NCI-H446 treated with DMSO at 0.1 percent for 48 hours (cell line): ENCODE measurements at places on chromosomes 11 and 22.

DNA sequence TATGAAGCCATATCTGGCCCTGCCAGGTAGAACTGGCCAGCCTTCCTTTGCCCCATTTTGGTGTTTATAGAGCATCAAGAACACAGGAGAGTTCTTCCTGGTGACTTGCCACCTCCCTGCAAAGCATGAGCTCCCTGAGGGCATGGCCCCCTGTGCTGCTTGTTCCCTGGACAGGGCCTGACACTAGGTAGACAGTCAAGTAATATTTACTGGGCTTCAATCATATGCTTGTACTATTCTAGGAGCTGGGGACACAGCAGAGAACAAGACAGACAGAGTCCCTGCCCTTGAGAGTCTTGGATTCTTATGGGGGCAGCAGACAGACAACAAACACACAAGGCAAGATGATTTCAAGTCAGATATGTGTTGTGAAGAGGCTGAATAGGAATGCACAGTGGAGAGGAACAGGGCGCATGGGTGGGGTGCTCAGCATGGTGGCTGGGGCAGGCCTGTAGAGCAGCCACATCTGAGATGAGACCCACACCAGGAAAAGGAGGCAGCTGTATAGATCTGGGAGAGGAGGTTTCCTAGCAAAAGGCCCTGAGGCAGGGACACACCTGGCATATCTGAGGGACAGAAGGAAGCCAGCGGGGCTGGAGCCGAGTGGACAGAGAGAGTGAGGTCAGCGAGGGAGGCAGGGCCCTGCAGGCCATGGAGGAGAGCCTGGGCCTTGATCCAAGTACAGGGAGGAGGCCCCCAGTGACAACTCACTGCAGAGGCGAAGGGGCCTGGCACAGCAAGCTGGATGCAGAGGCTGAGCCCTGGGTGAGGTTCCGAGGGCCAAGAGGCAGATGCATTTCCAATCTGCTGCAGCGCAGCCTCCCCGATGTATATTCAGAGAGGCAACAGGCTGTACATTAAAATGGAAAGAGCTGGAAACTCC is 10.2 kb upstream of the CBX6 start:
- DNase-seq, result no peak

DNA sequence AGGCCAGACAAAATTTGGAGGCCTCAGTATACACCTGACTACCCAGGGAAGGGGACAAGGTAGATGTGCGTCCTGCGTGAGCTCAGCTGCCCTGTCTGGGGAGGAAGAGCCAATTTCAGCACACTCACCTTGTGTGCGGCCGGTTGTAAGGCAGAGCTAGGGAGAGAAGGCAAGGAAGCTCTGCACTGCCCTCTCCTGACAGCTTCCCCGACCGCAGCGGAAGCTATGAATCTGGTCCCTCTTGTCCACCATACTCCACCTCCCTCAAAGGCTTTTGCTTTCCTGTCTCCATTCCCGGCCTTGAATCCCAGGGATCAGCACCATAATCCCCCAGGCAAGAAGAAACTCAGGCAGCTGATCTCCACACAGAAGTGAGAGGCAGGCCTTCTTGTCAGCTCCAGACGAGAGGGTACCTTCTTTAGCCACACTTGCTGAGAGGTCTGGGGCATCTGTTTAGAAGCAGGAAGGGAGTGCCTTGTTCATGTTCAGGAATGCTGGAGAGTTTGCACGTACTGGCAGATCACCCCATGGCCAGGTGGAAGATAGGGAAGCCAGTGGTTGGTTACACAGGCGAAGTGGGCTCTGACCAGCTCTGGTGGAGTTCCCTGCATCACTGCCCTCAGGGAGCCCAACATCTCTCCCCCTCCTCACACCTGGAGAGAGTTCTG is 62.5 kb downstream of the FEZ1 start:
- no peak for DNase-seq

DNA sequence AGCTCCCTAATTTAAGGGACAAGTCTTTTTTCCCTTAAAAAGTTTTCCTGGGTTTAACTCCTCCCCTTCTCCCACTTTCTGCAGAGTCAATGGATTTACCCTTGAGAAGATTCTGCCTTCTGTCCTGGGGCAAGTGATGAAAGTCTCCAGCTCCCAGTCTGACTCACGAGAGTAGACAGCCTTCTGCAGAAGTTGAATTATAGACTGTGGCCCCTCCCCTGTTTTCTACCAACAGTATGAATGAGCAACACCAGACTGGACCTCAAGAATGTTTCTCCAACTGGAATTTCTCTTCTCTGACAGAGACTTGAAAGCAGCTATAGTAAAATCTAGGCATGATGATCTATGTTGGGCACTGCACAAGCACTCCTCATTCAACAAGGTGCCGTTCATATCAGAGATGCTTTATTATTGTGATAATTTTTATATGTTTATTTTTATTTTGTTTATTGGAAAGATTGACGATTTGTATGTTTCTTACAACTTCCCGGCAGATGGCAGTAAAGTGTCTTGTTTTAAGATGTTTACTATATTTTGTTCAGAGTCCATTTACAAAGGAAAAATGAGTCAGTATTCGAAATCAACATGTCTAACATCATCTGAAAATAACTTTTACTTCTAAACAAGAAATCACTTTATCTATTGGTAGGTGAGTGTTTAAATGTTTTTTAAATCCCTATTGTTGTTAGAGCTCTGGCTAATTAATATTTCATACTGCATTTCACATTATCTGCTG is 56.6 kb downstream of the LMO2 start:
- peak; percentile 45 for DNase-seq

DNA sequence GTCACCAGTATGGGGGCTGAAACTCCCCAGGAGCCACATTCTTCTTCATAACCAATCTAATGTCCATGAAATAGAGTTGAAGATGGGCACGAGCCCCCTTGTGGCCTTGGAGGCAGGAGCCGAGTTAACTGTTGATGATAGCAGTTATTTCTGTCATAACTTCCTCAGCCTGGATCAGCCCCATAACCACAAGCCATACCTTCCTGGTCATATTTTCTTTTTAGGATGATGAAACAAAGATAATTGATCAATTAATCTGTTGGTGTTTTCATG is 65.0 kb upstream of the TTC12 start:
- DNase-seq, result no peak

DNA sequence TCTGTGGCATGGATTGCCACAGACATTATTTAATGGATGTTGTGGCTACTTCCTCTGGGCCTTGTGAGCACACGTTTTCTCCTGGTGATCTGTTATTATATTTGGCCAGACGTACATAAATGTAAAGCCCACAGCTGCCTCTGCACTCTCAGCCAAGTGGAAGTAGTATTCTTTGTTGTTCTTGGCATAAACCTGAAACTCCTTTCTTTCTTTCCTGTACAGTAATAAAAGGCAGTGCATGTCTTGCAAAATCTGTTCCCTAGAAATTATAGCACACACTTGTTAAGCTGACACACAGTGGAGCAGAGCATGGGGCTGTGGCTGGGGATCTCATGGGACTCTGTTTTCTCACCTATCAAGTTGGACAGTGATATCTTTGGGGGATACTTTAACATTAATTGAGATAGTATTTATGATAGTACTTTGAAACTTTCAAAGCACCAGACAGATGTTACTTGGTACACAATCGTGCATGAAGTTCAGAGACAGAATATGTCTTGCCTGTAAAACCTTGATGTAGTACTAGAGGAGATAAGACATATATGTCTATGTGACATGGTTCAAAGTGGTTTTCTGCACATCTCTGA is 20.9 kb downstream of the PANX1 start:
- peak; percentile 35 for DNase-seq

GRCh38 chr22:36823186-36823839 is 6.5 kb upstream of the PVALB start:
- no peak for DNase-seq

GRCh38 chr11:67288198-67288451 is 978 bp upstream of the ANKRD13D start:
- no peak for DNase-seq

GRCh38 chr22:23698094-23698493 is 7.3 kb downstream of the RGL4 start:
- no peak for DNase-seq

GRCh38 chr22:45268167-45268957 is 16.4 kb upstream of the UPK3A start:
- no peak for DNase-seq

DNA sequence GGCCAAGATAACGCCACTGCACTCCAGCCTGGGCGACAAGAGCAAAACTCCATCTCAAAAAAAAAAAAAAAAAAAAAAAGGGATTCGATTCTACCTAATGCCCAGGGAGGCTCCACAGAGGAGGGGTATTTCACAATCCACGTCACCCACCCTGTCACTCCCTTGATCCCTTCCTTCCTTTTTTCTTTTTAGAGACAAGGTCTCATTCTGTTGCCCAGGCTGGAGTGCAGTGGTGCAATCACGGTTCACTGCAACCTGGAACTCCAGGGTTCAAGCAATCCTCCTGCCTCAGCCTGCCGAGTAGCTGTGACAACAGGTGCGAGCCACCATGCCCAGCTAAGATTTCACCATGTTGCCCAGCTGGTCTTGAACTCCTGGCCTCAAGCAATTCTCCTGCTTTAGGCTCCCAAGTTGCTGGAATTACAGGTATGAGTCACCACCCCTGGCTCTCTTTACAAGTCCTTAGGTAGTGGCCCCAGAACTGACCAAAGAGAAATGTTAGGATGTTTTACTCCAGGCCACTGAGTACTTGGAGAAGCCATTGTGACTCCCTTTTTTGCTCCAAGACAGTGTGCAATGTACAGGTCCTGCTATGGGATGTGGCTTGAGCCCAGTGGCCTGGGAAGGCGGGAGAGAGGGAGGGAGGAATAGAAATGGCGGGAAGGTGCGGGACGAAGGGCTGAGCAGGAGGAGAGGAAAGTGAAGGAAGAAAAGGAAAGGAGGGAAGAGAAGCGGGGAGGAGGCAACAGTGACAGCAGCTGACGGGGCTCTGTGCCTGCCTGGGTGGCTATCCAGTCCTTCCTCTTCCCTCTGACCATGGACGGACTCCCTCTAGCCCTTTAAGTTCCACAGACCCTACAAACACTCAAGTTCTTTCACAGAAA is 11.8 kb upstream of the FXYD2 start:
- no peak for DNase-seq

GRCh38 chr11:70173018-70173417 is 30.1 kb upstream of the FADD start:
- DNase-seq, result no peak

- no peak for DNase-seq
Measured at GRCh38 chr22:43376765-43377547, 33.8 kb upstream of the SCUBE1 start.

DNA sequence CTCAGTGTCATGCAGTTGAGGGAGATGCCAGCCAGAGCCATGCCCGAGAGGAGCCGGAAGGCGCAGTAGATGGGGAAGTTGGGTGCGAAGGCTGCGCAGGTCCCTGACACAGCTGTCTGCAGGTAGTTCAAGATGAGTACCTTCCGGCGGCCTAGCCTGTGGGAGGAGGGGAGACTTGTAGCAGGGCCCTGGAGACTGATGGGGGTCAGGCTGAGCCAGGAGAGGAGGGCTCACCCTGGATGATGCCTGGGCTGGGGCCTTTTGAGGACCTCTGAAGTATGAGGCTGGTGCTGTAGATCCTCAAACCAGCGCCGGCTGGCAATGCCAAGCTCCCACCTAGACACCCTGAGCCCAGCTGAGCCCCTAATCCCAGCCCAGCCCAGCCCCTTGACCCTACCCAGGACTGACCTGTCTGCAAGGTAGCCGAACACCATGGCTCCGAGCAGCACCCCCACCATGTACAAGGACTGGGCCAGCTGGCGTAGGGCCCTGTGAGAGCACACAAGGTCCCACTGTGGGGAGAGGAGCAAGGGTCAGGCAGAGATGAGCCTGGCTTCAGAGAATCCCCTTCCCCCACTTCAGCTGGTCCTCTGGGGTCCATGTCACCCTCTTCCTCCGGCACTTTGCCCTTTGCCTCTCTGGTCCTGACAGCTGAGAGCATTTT is 1.1 kb downstream of the SLC22A6 start:
- DNase-seq, result no peak

DNA sequence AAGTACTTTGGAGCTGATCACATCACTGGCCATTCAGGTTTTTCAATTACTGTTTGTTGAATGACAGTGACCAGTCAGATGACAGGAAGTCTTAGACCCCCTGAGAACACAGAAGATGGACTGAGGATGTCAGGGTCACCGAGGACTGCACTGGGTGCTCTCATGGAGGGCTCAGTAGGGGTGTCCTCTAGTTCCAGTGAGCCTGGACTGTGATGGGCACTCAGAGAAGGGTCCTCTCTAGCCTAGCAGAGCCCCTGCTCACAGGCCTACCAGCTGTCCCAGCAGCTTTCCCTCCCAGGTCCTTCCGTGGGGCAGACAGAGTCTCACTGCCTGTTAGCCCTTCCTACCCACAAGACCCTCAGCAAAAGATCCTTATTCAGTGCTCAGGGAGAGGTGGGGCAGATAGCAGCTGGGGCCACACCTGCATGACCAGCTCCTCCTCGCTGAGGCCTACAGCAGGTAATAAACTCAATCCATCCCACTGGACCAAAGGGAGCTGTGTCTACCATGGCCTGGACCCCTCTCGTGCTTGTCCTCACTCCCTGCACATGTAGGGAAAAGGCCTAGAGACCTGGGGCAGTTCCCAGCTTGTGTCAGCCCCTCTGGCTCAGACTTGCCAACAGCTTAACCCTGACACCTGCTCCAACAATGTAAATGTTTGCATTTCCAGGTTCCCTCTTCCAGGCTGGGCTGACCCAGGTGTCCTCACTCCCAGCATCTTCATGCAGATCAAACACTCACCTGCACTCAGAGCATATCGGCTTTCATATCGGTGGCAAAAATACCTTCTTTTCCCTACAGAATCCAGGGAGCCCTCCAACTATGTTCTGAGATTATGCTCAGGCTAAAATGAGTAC is 25.2 kb upstream of the VPREB1 start:
- no peak for DNase-seq

DNA sequence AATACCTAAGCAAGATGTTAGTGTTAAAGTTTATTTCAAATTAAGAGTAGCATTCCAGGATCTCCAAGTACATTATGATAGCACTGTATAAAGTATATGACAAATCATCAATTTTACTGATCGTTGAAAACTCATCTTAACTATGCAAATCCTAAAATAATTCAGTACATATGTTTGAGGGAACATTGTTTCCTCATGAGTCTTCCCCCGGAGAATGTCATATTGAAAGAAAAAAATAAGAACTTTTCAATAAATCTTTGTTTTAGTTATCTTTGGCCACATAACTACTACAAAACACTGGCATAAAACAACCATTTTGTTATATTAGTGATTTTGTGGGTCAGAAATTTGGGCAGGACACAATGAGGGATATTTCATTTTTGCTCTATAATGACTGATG is 135.4 kb downstream of the METTL15 start:
- DNase-seq, result no peak

GRCh38 chr22:46611189-46611588 is 9.0 kb upstream of the GRAMD4 start:
- DNase-seq, result no peak

- DNase-seq, result no peak
Measured at GRCh38 chr11:15091625-15092024, 18.2 kb downstream of the CALCB start.

- peak; percentile 81 for DNase-seq
Measured at GRCh38 chr11:95095858-95096587, 6.4 kb downstream of the ENDOD1 start.

- DNase-seq, result no peak
Measured at GRCh38 chr11:72760539-72761405, 8.6 kb upstream of the ARAP1 start.

- DNase-seq, result no peak
Measured at GRCh38 chr11:61828379-61828628, 204 bp downstream of the FADS2 start.

GRCh38 chr11:129992161-129992944 is 10.3 kb downstream of the PRDM10 start:
- no peak for DNase-seq

- no peak for DNase-seq
Measured at GRCh38 chr11:93524858-93525257, 18.3 kb downstream of the SMCO4 start.
